ENCODE measurements at places on chromosomes 12 and 14.
A peak's percentile ranks its signal among the peaks of the same experiment; 100 is the strongest.

DNA sequence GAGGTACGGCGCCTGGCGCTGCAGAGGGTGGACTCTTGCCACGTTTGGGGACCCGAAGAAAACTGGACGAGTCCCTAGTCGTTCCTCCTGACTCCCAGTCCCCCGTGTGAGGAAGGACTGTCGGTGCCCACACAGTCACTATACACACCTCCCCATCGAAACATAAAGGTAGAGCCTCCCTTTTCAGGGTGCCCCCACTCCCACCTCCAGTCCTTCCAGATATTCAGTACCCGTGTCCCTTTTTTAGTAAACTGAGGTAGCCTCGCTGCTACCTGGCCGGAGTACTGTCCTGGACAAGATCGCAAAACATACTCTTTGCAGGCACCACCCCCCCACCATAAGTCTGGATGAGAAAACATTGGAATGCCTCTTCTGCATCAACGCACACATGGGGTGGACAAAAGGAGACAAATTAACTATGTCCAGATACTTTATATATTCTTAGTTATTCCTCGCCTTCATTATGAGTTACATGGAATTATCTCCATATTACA lies 610 bp upstream of the KMT2D start:
- no peak for DNase-seq

DNA sequence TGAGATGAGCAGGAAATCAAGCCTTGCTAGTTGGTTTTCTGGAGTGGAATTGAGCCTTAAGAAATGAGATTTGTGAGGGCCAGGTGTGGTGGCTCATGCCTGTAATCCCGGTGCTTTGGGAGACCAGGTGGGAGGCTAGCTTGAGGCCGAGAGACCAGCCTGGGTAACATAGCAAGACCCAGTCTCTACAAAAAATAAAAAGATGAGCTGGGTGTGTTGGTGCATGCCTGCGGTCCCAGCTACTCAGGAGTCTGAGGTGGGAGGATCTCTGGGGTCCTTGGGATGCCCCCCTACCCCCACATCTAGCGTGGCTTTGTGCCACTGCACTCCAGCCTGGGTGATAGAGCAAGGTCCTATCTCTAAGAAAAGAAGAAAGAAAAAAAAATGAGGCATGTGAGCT lies 104.2 kb upstream of the RTL1 start:
- no peak for DNase-seq

- no peak for DNase-seq
Measured at GRCh38 chr12:84502180-84502860, 410.3 kb downstream of the SLC6A15 start.

- DNase-seq, result no peak
Measured at GRCh38 chr14:65962952-65963351, 523.2 kb upstream of the CCDC196 start.

- DNase-seq, result no peak
Measured at GRCh38 chr14:101037021-101037817, 133.7 kb upstream of the RTL1 start.

GRCh38 chr12:1595026-1595561 lies 713 bp upstream of the FBXL14 start:
- no peak for DNase-seq

DNA sequence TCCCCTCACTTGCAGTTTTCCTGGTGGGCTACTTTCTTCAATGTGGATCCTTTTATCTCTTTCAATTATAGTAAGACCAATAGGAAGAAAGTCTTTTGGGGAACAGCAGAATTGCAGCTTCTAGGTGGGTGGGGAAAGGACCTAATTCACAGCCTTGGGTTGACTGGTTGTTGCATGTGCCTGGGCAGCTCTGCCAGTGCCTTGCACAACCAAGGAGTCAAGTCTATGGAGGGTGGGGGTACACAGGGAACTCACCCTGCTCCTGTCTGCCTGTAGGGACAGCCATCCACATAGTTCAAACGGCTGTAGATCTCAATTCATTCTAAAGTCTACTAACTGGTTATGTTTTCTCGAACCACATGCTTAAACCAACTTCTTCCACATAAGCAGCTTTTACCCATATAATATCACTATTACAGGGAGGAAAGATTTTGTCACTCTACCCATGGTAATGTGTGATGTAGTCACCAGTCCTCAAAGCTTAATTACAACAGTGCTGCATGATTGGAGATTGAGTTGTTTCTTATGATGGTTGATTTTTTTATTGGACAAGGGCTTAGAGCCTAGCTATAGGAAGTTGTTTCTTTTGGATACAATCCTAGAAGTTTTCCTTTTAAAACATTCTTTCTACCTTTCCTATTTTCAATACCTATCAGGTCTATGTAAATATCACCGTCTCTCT lies 117.7 kb upstream of the FRMD6 start:
- no peak for DNase-seq

GRCh38 chr12:132506328-132507160 lies 16.6 kb downstream of the FBRSL1 start:
- DNase-seq, result peak; percentile 58

DNA sequence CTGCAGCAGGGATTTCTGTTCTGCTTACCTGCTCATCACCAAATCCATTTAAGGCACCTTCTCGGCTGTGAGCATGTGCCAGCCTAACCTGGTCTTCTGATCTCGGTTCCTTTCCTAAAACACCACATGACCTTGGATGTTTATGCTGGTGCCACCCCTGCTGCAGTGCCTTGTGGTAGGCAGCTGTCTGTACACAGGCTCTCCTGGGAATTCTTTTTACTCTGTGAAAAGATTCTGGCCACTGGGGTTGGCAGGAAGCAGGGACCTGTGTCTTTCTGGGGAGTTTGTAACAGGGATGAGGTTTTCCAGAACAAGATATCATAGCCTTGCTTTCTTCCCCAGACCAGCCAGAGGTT lies 10.4 kb upstream of the PLEKHG3 start:
- no peak for DNase-seq

DNA sequence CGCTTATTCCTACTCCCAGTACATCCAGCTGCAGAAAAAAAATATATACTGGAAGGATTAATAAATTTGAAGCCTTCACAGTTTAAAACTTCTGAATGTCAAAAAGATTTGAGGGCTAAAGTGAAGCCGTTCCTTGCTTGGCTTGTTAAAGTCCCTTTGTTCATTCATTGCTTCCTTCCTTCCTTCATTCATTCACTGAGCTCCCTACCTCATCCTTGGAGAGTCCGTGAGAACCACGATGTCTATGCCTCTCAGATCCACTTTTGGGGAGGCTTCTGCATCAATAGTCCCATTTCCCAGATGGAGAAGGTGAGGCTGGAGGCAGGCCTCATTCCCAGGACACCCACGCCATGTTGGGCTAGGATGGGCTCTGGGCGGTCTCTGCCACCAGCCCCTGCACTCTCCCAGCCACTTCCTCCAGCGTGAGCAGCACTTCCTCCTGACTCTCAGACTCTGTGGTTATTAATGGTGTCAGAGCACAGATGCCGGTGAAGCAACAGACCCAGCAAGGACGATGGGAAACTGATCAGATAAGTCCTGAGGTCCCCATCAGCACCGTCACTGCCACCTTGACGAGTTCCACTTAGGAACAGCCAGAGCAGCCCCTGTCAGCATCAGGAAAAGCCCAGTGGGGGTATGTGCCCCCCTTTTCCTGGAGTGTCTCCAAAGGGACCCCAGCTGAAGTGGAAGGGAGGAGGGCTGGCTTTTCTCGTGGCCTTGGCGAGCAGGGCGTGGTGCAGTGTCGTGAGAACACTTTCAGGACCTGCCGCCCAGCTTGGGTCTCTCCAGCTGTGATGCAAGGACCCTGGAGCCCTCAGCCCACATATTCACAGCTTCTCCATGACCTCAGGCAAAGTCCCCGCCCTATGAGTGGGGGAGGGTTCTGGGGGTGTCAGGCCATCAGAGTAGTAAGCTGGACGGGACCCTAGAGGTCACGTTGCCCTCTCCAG lies 21.2 kb downstream of the ASB2 start:
- DNase-seq, result no peak
